Endodermal cell (in vitro differentiated cells): ENCODE measurements at places on chromosomes 1 and 21. TPM values are rescaled to one million over a fixed set of nuclear protein-coding genes. Genes with fewer than 3 reads are reported as not detected.

Gene AIM2
- 3.1 to 4.5 TPM (median 4.2 TPM) in 3 replicates for total RNA-seq

DNA sequence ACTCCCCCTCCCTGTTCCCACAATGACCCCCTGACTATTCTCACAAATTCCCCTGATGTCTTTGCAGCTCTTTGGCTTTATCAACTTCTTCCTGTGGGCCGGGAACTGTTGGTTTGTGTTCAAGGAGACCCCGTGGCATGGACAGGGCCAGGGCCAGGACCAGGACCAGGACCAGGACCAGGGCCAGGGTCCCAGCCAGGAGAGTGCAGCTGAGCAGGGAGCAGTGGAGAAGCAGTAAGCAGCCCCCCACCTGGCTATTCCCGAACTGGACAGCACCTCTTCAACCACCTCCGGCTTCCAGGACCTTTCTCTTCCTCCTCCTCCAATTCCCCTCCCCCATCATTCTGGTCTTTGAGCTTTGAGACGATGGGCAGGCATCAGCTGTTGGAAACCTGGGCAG is 4.4 kb upstream of the ATXN7L2 start:
- DNase-seq, result no peak

DNA sequence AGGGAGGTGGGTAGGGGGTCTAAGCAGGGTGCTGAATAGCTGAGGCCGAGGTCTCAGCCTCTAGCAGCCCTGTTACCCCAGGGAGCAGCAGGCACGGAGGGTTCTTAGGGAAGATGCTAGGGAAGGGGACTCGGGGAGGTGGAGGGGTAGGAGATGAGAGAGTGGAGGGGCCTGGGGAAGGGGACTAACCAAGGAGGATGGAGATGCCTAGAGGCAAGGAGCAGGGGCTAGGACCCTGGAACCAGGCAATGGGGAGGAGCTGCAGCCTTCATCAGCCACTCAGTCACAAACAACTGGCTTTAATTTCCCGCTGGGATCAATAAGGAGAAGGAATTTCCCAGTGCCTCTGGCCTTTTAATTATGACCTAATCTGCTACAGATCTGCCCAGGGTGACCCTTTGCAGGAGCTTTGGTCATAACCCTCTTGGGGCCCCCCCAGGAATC is 2.9 kb upstream of the CRABP2 start:
- peak; percentile 90 for DNase-seq

- DNase-seq, result peak; percentile 39
These were observed 56.5 kb downstream of the IRF2BP2 start for GRCh38 chr1:234553240-234554188.
